ENCODE measurements at places on chromosomes 4 and X.

- DNase-seq = peak; percentile 64
Observed at GRCh38 chr4:7261087-7261486, 68.7 kb downstream of the SORCS2 start.

- DNase-seq = peak; percentile 22
Observed at GRCh38 chrX:39848243-39848642, 249.5 kb downstream of the BCOR start.

- no peak for DNase-seq
Observed at GRCh38 chr4:32087211-32087610, 1367.0 kb downstream of the PCDH7 start.

GRCh38 chr4:157824021-157824420 is 348.8 kb downstream of the GASK1B start:
- no peak for DNase-seq

- DNase-seq = peak; percentile 27
Observed at GRCh38 chr4:7985891-7986441, 46.3 kb upstream of the AFAP1 start.

DNA sequence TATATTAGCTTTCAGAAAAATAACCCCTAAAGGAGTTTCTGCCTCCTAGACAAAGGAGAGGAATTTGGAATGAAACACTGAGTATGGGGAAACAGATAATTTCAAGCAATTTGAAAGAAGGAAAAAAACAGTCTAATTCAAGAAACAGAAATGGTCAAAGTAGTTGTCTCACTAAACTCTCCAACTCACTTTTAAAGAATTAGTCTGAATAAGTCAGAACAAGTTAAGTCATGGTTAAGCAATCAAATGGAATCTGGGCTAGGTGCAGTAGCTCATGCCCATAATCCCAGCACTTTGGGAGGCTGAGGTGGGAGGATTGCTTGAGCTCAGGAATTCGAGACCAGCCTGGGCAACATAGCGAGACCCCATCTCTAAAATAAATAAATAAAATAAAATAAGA is 95.7 kb upstream of the GRIA3 start:
- peak; percentile 62 for DNase-seq

- no peak for DNase-seq
Observed at GRCh38 chr4:23894021-23894420, 4.2 kb upstream of the PPARGC1A start.

- DNase-seq = no peak
Observed at GRCh38 chr4:2077537-2078460, 18.7 kb downstream of the NAT8L start.

DNA sequence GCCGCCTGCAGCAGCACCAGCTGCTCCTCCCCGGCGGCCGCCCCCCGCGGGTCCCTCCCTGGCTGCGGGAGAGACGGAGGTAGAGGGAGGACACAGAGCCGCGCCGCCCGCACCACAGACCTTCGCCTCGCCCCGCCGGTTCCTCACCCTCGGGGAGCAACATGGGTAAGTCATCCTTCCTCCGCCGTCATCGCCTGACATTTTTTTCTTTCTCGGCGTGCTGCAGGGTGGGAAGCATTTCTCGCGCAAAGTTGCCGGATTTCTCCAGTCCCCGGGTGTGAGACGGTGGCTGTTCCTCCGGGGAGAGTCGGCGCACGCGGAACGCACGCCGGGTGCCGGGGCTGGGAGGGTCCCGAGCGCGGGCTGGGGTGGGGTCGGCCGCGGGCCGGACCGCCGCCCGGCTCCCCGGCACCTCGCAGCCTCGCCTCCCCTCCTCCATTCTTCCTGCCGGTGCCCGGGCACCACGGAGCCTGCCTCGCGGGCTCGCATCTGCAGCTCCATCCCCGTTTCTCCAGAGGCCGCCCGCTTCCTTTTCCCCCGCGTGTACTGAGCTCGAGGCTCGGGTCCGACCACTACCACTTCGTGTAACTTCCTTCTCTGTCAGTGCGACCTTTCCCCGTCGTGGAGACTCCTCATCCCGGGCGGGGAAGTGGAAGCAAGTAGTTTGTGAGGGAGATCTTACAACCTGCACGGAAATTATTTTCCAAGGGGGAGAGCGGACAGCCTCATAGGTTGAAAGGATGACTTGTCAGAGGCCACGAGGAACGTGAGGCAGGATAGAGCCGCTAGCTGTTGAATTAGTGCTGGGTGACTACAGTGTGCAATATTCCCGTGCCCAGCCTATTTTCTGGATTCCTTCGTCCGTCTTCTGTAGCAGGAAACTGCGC is 464 bp downstream of the RAP1GDS1 start:
- peak; percentile 71 for DNase-seq

- DNase-seq = no peak
Observed at GRCh38 chr4:102343964-102344519, 1.2 kb downstream of the SLC39A8 start.

GRCh38 chr4:139969635-139970266 is 184.2 kb downstream of the MAML3 start:
- no peak for DNase-seq

GRCh38 chr4:1021386-1022050 is 10.1 kb downstream of the FGFRL1 start:
- no peak for DNase-seq

GRCh38 chrX:34659575-34659974 is 2.5 kb upstream of the TMEM47 start:
- no peak for DNase-seq

GRCh38 chrX:53086464-53086863 is 4.3 kb downstream of the TSPYL2 start:
- DNase-seq = no peak

- DNase-seq = peak; percentile 12
Observed at GRCh38 chrX:108167211-108167872, 75.8 kb downstream of the ATG4A start.

GRCh38 chrX:45758738-45759397 is 558.2 kb upstream of the DIPK2B start:
- DNase-seq = peak; percentile 50

All from AG10803 (cell line).